ENCODE measurements at places on chromosomes 6 and 20.

DNA sequence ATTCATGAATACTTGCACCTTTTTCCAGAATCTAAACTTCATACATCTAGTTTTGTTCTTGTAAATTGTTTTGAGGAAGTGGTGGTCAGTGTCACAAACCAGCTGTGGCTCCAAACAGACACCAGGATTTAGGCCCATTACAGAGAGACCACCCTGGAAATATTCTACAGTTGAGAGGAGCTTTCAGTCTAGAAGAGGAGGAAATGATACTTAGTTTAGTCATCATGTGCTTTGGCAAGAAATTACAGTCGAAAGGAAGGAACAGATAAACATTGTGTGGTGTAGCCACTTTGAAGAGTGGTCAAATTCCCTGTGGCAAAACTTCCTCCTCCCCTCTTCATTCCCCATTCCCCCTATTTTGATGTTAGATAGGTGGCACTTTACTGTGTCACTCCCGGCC lies 15.7 kb downstream of the DCBLD1 start:
- peak; percentile 84 for DNase-seq

DNA sequence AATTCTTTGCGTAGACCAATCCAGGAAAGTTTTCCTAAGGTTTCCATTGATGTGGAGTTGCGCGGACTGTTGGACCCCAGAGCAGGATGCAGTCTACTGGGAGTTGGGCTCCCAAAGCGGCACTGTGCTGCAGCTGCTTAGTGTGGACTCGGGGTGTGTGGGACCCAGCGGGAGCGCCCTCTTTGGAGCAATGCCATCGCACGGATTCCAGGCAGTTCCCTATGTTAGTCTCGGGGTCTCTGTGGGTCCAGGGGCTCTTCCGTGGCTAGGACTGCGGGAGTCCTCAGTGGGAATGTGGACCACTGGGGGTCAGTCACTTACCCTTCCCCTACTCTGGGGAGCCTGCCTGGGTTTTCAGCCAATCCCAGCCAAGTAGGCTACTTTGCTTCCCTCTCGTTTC lies 151.7 kb upstream of the OLIG3 start:
- no peak for DNase-seq

- DNase-seq, result peak; percentile 89
Observed at GRCh38 chr20:52493171-52493721, 301.7 kb upstream of the ZFP64 start.

DNA sequence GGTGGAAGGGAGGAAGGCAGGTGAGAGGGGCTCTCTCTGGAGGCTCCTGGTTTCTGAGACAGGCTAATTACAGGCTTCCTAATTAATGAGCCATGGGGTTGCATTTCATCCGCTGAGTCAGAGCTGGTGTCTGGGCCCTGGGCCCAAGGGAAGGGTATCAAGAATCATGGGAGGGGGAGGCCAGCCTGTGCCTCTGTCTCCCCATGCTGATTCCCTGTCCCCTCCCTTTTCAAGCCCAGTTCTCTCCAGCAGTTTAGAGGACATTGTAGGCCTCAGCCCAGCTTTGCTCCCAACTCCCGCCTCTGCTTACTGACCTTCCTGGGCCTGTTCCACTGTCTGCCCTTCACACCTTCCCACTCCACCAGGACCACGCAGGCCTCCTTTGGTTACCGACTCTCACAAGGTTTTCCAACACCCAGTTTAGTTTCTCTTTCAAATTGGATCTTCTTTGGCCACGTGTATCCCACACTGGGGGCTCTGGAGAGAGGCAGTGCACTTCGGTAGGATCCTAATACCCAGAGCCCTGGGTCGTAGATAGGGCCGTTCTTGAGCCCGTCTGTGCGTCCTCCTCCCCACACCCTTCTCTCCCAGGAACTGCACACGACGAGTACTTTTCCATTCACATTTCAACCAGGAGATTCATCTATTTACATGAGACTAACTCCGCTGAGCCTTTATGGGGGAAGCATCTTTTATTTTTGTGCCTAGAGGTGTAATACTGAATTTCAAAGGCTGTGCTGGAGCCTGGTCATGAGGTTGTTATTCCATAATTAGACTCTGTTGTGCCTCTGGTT lies 18.2 kb upstream of the AVP start:
- DNase-seq, result no peak

- DNase-seq, result no peak
Observed at GRCh38 chr20:13821876-13822275, 37.0 kb downstream of the NDUFAF5 start.

- DNase-seq, result peak; percentile 48
Observed at GRCh38 chr6:3284436-3284876, 25.7 kb downstream of the PSMG4 start.

DNA sequence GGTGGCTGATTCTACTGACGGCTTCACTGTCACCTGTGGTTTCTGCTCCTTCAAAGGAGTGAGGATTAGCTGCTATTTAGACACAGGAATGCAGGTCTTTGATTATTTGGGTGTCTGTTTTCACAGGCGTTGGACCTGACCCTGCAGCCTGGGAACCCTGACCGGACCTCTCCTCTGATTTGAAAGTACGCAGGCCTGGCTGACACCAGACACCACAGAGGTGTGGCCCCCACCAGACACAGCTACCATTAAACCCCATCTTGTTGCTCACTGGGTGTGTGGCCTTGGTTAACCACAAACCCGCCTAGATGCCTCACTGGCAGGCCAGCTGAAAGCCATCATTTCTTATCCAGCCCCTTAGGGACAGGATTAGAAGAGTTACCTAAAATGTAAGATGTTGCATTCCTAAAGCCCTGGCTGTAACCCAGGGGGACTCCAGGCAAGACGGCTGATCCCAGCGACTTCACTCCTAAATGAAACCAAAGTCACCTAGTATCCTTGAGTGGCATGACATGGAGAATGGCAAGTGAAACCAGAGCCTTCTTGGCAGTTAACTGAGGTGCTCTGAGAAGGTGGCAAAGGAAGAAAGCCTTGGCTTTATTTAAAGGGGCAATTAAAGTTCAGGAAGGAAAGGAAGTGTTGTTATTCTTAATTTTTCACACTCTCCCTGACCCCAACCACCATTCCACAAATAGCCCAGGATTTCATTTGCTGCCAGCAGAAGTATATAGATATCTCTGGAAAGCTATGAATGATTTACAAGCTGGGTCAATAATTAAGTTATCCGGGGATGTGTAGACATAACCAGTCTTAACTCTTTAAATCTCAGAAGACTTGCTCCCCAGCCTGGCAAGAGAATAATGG lies 169.9 kb downstream of the QRSL1 start:
- peak; percentile 98 for DNase-seq

DNA sequence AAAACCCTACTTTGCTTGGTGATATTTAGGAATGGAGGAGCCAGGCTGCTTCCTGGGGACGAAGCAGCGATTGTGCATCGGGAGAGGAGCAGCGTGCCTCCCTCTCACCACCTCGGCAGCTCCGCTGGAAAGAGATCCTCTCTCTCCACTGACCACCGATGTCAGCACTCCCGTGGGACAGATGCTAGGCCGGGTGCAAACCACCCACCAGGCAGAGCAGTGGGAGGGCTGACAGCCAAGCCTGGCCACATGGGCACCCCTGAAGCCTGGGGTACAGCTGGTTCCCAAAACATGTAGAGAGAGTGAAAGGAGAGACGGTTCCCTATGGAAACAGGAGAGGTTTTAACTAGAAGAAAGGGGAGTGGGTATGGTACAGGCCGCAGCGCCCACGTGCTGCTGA lies 220.0 kb downstream of the ANKRD60 start:
- no peak for DNase-seq

GRCh38 chr6:33901822-33902456 lies 98.1 kb upstream of the MLN start:
- no peak for DNase-seq

DNA sequence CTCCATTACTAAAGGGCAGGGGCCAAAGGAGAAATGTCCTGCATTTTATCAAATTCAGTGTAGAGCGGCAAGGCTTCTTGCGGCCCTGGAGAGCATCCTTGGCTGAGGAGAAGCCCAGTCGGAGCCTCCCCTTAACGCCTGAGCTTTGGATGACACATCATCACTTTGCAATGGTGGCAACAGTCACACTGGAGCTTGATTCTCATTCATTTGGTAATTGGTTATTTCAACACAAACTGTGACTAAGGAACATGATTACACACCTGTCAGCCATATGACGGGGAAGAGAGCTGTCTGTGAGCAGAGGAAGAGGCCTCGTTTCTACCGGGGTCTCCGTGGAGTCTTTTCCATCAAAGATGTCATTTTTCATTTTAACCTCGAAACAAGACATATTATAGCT lies 81.4 kb downstream of the SOBP start:
- no peak for DNase-seq

GRCh38 chr6:15623276-15624116 lies 39.3 kb downstream of the DTNBP1 start:
- peak; percentile 37 for DNase-seq

DNA sequence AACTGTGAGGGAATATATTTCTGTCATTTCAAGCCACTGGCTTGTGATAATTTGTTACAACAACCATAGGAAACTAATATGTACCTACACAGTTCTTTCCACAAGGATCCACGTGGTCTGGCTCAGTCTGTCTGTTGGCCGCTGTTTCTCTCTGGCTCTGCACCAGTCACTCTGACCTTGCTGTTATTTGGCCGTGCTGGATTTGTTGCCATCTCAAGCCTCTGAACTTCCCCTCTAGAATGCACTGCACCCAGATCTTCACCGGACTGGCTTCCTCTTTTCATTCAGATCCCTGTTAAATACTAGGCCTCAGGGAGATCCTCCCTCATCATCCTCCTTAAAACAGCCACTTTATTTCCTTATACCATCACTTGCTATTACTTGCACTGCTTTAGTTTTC lies 446.8 kb downstream of the TFAP2B start:
- DNase-seq, result no peak

DNA sequence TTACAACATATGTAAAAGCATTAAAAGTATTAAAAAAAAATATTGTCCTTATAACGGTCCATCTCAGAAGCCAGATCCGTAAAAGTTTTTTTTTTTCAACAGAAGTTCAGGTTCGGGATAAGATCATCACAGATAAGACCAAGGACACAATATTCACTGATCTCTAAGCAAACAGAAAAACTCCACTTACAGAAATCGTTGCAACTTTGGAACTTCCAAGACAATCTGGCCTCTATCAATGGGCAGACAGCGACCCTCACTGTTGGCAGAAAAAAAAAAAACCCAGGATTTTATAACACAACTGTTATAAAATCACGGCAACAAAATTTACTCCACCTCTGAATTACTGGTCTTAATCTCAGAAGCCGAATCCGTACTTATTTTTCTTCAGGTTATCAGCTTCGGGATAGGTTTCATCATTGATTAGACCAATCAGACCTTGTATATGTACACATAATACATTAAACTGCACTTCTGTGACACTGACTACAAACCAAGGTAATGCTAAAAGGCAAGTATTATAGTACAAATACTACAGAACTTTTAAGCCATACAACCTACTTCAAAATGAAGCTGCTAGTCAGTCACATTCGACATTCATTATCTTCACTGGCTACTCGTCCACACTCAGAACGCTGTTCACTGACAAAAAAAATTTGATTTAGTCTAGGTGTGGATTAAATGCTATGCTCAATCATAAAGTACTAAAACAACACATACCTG lies 34.7 kb upstream of the SYNCRIP start:
- peak; percentile 60 for DNase-seq

DNA sequence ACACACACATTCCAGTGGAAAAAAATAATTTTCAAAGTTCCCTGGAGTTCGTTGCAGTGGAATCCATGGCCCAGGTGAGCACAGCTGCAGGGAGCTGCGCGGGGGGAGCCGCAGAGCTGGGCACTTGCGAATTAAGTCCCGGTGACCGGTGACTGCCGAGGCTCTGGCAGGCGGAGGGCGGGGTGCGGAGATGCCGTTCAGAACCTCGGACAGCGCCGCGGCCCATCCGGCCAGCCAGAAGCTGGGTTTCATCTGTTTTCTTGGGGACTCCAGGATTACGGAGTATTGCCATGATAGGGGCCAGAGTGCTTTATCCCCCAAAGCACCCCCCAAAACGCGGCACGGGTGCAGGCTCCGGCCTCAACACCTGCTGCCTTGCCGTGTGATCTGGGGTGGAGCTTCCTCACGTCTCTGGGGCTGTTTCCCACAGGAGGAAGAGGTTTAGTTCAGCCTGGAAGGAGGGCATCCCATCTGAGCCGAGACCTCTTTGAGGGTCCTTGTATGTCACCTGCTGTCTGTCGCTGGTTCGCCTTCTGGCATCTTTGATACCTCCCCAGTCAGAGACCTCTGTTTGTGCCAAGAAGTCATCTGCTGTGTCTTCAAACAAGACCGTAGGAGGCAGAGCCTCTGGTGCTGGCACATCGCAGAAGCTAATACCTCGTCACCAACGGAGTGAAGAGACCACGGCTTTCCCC lies 99.4 kb downstream of the YTHDF1 start:
- DNase-seq, result no peak

GRCh38 chr6:21732731-21733130 lies 139.2 kb downstream of the SOX4 start:
- peak; percentile 66 for DNase-seq

- no peak for DNase-seq
Observed at GRCh38 chr6:142822842-142823241, 122.1 kb downstream of the HIVEP2 start.

DNA sequence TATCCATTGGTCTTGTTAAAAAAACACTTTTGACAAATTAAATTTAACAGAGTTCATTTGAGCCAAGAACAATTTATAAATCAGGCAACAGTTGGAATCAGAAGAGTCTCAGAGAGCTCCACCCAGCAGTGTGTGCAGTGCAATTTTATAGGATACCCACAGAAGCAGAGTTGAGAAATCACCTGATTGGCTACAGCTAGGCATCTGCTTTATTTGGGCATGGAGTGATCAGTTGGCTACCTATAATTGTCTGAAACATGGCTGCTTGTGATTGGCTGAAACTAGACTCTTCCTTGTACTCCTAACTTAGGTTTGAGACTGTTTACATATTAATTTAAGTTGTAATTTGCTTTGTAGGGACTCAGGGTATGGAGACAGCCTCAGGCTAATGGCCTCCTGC lies 12.0 kb downstream of the PGK2 start:
- DNase-seq, result no peak

DNA sequence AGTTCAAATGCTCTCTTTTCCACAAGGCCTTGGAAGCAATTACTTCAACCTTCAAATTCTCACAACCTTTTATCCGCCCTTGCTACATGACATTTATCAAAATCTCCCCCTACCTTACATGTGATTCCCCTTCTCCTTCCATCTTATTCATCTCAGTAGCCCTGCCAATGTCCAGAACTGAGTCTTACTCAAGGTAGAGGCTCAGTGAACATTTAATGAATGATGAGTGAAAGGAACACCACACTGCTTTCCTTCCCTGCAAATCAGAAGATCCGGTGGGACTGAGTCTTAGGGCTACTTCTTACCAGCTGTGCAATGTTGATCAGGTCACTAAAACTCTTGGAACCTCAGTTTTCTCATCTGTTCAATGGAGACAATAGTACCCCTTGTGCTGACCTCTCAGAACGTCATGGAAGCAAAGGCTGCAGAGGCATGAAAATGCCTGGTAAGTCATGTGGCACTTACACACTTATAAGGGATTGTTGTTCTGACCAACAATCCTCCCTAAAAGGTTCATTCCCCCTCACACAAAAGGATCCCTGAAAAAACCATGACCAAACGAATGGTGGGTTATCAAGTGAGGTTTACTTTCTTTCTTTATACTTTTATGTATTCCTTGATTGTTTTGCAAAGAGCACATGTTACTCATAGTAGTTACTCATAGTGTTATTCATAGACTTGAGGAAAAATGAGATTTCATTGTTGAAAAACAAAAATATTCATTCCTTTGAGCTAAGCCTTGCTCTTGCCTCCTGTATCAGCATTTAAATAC lies 6.5 kb downstream of the MDGA1 start:
- no peak for DNase-seq

- DNase-seq, result no peak
Observed at GRCh38 chr6:143064271-143064670, 3.6 kb downstream of the AIG1 start.

GRCh38 chr6:145139140-145139850 lies 596.0 kb downstream of the EPM2A start:
- no peak for DNase-seq

GRCh38 chr20:1494436-1494835 lies 3.2 kb upstream of the SIRPB2 start:
- DNase-seq, result no peak
